Hepatocyte (in vitro differentiated cells): ENCODE measurements at places on chromosomes 3 and 15.

DNA sequence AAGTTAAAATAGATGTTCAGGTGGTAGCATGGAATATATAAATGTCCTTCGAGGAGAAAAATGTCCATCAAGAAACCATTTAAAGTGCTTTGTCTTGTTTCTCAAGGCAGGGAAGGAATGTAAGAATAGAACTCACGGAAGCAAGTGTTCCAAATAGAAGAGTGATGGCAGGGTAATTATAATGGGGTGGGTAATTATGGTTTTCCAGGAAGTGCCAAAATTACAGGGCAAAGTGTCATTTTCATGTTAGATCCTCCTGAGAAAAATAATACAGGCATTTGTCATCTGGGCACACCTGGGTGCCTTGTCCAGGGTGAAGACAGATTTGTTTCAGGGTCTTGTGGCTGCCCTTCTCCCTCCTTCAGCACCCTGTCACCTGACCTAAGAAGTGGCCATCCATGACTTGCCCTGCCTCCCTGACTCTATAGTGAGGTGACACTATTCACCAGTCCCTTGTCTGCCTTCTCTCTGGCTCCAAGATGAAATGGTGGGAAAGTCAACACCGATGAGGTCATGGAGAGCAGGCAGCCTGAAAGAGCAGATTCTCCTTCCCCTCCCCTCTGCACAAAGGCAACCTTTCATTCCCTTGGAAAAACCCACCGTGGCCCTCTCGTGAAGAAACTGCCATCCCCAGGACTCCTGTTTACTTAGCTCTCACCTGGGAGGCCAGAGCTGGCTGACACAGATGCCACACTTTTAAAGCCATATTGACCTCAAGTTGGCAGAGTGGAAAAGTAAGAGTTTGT lies 45.1 kb upstream of the AMOTL2 start:
- DNase-seq, result peak; percentile 45

GRCh38 chr3:56835650-56836227 lies 34.0 kb upstream of the ARHGEF3 start:
- no peak for DNase-seq

- DNase-seq, result no peak
Measured at GRCh38 chr15:76464247-76464646, 127.7 kb downstream of the ISL2 start.

DNA sequence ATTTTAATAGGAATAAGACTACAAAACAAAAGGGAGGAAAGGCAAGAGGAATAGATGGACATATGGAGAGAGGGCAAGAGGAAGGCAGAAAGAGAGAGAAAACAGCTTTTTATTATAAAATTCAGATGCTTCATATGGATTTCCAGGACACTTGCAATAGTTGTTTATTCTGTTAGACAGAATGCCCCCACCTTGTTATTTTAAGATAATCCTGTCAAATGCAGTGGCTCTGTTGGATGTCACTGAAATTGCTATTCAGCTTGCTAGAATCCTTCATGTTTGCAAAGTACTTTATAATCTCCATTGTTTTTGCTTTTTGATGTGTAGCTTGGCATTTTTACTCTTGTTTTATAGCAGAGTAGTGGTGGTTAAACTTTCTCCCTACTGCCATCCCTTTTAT lies 432.4 kb upstream of the AZI2 start:
- DNase-seq, result no peak
